Stimulated activated CD4-positive, alpha-beta T cell treated with anti-CD3 and anti-CD28 coated beads, TNF-alpha, amount 100 ng/mL, for 4 hours (primary cell): ENCODE measurements at places on chromosomes 3 and 15.

- no peak for DNase-seq
These were observed 73.3 kb downstream of the PTPRG start for GRCh38 chr3:61634678-61635077.

- DNase-seq: no peak
These were observed 288.9 kb downstream of the ZBBX start for GRCh38 chr3:167091226-167091625.

- DNase-seq: no peak
These were observed 113.0 kb upstream of the GOLGA8J start for GRCh38 chr15:29969562-29970401.

DNA sequence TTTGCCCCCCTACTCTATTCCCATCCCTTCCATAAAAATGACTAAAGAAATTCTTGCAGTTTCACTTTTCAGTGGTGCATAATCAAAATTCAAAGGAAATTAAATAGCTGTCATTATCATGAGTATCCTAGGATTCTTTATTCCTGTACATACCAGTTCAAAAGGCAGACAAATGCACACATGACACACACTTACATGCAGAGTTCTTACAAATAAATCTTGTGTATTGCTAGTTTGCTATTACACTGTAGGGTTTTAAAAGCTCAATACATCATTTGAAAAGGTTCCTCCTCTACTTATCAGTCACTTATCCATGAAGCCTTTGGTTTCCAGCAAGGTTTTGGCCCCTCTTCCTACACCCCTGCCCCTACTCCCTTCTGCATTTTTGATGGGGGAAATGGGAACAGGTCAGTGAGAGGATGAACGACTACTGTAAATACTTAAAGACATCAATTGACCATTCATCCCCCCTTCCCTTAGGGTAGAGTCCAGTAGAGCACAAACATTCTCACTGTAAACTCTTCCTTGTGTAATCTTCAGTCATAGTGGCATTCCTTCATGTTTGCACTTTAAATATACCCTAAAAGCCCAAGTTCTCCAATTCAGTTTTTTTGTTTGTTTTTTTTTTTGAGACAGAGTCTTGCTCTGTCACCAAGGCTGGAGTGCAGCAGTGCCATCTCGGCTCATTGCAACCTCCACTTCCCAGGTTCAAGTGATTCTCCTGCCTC, 92.6 kb downstream of the SUCLG2 start:
- no peak for DNase-seq

- no peak for DNase-seq
These were observed 73.9 kb downstream of the SUCLG2 start for GRCh38 chr3:67580430-67581000.

DNA sequence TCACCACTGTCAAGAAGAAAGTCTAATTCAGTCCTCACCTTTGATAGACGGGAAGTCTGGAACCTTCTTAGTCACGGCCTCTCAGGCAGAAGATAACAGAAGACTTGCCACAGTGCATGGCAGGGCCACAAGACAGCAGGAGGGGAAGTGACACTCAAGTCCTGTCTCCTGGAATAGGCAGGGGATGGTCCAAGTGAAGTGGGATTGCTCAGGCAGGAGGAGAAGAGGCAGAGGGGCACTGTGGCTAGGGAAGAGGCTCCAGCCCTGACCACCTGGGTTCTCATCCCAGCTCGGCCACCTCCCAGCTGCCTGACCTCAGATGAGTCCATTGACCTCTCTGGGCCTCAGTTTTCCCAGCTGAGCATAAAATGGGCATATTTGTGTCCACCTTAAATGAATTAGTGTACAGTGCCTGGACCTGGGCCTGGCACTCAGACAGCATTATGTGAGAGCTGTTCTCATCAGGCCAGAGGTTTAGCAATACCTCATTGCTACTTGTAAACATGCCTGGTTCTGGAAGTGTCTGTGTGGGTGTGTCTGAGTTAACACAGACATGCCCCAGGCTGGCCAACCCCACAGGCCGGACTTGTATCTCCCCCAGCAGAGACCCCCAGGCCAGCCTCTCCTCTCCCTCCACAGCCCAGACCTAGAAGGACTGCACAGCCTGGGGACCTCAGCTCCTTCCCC, 11.5 kb upstream of the PCSK6 start:
- DNase-seq: no peak

GRCh38 chr15:70487387-70487740, 276.0 kb downstream of the UACA start:
- DNase-seq: no peak

DNA sequence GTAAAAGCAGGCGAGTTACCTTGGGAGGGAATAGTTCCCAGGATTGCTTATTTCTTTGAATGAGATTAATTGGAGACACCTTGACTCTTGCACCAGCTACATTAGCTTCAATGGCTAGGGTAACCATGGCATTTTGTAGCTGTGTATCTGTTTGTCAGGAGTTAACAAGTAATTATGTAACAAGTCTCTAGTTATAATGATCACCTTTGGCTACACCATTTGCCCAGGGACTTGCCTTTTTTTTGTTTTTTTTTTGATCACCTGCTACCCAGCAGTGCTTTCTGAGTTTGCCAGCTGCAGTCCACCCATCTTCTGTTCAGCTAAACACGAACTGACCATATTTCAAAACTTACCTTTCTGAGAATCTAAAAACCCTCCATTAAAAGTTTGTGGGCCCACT, 2.2 kb downstream of the MED12L start:
- DNase-seq: no peak

- DNase-seq: no peak
These were observed 572.2 kb downstream of the MECOM start for GRCh38 chr3:169091196-169091823.

DNA sequence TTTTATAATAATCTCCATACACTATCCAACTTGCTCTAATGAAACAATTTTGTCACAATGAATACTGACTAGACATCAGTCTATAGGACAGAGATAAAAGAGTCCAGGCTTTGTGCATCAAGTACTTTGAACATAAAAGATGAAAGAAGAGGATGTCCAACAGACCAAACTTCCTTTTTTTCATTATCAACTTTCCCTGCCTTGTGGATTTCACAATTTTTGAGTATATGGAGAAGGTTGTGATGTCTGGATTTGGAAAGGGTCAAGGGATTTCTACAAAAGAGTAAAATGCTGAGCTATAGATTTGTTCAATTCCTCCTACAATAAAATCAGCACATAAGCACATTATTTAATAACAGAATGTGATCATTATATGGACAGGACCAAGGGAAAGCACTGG, 25.7 kb downstream of the CD47 start:
- DNase-seq: no peak

- DNase-seq: no peak
These were observed 40.2 kb downstream of the CLEC3B start for GRCh38 chr3:45066109-45066801.

GRCh38 chr3:196063049-196063448, 18.8 kb downstream of the TFRC start:
- no peak for DNase-seq

DNA sequence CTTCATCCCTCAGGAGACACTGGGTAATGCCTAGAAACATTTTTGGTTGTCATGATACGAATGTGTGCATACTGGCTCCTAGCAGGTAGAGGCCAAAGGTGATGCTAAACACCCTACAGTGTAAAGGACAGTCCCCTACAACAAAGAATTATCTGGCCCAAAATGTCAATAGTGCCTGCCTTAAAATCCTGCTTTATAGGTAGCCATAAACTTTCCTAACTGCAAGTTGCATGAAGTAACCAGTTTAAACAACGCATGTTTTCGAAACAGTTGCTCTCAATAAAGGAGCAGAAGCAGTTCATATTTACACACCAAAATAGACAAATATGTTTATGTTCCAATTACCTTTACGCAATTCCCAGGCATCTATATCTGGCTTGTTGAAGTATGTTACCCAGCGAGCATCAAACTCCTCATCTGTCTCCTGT, 9.1 kb downstream of the COX5A start:
- no peak for DNase-seq

- no peak for DNase-seq
These were observed 393.1 kb downstream of the LPP start for GRCh38 chr3:188546835-188547670.

DNA sequence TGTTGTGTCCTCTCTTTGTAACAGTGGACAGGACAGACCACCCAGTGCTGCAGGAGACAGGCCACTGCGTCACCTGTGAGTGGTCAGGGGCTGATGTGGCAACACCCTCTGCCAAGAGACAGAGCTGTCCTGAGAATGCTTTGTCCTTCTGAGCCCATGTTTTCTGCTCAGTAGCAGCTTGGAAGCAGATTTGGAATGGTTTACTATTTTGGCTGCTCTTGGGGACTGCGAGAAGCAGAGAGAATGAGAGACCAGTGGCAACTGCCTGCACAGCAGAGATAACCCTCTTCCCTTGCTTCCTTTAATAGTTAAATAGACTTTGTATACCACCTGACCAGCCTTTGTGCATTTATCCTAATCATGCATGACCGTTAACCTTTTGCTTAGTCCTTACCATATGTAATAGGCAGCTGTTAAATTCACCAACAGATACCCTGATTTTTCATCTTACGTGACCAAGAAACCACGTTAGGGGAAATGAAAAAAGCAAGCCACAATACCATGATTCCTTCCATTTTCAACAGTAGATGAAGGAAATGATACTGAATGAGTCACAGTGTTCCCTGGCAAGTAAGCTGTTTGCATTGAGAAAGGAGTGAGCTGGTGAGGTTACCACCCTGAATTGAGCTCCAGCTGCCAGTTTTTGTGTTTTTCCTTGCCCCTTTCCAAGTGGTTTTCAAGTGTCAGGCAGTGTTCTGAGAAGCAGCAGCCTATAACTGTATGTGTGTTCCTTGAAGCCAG, 35.5 kb downstream of the B3GALNT1 start:
- DNase-seq: no peak

GRCh38 chr15:56469483-56469882, 4.5 kb upstream of the MNS1 start:
- DNase-seq: no peak
